Fibroblast of villous mesenchyme (primary cell): ENCODE measurements at places on chromosomes 11 and 22.

GRCh38 chr11:119303227-119303718 lies 13.7 kb downstream of the MCAM start:
- no peak for DNase-seq

GRCh38 chr11:64372802-64373597 lies 14.0 kb downstream of the RPS6KA4 start:
- peak; percentile 80 for DNase-seq

DNA sequence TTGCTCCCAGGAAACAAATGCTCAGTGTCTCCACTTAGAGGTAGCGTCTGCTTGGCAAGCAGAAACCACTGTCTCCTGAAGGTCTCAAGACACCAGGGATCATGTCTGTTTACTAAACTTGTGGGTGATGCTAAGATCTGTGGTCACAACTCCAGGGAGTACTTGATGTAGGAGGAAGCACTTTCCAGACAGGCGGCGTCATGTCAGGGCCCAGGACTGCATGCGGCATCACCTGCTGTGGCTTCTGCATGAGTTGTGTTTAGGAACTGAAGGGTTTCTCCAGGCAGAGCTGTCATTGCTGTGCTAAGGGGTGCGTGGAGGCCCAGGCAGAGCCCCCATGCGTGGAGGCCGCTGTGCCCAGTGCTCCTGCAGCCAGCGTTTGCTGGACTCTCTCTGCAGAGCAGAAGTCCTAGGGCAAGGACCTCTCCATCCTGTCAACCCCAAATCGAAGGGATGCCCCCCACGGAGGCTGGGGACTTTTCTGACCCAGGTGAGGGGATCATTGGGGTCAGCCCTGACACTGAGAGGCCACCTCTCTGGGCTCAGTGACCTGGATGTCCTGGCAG lies 8.1 kb upstream of the PANX2 start:
- DNase-seq: no peak

GRCh38 chr22:46346680-46347405 lies 11.3 kb downstream of the TRMU start:
- no peak for DNase-seq

- no peak for DNase-seq
Measured at GRCh38 chr11:108923413-108923812, 258.5 kb downstream of the DDX10 start.

- DNase-seq: no peak
Measured at GRCh38 chr11:1843796-1844195, 5.0 kb downstream of the TNNI2 start.

- no peak for DNase-seq
Measured at GRCh38 chr11:48020092-48020755, 39.9 kb downstream of the PTPRJ start.

DNA sequence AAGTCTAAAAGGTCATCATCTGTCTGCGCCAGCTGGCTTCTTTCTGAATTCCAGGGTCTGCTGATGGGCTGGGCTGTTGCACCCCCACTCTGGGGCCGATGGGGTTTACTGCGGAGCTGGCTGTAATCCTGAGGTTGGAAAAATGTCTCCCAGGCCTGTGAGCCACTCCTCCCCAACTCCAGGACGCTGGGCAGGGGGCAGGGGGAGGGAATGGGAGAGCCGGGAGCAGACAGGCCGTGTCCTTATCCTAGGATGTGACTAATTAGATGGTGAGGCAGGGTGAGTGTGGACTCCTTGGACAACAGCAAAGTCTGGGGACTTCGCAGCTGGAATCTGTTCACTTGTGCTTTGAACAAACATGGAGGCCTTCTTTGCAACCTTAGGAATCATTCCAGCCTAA lies 48.7 kb downstream of the LRRC32 start:
- DNase-seq: peak; percentile 93

GRCh38 chr11:117808784-117809183 lies 11.8 kb upstream of the DSCAML1 start:
- no peak for DNase-seq

DNA sequence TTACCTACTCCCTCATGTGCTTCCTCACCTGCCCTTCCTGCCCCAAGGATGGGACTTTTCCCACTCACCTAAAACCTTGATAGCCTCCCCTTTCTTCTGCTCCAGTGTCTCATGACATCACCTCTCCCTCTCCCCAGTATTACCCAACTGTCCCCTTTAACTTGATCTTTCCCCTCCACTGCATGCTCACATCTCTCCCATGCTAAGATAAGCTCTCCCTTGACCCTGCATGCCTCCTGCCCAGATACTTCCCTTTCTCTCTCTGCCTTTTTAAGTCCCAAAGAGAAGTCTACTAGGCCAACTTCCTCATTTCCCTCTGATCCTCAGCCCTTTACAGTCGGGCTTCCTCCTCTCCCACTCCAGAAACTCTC lies 14.8 kb downstream of the CD3E start:
- DNase-seq: no peak

DNA sequence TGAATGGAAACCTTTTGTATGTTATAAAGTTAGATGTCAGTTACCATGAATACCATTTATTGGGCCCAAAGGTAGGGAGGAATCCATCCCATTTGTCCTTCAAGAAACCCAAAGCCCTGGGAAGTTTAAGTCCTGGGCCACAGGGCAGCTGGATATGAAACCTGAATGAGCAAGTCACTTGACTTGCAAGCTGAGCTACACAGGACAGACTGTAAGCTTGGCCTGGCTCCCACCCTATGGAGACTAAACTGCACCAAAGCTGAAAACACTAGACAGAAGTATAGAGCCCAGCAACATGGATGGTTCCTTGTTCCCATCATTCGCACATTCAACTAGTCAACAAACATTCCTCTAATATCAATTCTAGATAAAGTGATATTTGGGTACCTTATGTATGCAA lies 71.3 kb downstream of the KCNC1 start:
- DNase-seq: no peak

DNA sequence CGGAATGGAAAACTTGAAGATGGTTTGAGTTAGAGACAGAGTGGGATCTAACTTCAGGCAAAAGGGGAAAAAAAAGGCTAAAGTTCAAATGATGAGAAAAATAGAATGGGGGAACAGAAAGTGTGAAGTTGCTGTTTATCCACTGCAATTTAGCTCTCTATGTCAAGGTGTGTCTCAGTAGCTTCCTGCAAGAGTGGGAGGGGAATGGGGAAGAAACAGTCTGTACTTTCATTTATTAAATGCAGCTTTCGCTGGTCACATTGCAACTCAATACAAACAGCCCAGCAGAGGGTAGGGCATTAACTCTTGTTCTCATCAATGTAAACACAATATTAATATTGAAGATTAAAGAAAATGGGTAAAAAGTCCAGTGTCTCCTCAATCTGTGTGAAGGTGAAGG lies 214.7 kb upstream of the SYN3 start:
- no peak for DNase-seq

DNA sequence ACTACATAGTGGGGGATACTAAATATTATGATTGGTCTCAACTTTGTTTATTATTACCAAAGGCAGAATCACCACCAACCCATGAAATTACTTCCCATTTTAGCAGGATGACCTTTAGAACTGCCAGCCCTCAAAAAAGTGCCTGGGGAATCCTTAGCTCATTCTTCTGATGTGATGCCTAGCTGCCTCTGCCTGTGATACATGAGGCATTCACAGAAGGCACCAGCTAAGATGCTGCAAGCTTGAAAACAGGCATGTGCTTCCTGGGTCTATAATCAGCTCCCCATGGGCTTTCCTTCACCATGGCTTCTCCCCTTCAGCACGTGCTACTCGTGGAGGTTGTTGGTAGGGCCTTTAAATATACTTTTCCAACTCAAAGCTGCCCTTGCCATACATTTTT lies 50.4 kb upstream of the ARHGAP20 start:
- DNase-seq: no peak

DNA sequence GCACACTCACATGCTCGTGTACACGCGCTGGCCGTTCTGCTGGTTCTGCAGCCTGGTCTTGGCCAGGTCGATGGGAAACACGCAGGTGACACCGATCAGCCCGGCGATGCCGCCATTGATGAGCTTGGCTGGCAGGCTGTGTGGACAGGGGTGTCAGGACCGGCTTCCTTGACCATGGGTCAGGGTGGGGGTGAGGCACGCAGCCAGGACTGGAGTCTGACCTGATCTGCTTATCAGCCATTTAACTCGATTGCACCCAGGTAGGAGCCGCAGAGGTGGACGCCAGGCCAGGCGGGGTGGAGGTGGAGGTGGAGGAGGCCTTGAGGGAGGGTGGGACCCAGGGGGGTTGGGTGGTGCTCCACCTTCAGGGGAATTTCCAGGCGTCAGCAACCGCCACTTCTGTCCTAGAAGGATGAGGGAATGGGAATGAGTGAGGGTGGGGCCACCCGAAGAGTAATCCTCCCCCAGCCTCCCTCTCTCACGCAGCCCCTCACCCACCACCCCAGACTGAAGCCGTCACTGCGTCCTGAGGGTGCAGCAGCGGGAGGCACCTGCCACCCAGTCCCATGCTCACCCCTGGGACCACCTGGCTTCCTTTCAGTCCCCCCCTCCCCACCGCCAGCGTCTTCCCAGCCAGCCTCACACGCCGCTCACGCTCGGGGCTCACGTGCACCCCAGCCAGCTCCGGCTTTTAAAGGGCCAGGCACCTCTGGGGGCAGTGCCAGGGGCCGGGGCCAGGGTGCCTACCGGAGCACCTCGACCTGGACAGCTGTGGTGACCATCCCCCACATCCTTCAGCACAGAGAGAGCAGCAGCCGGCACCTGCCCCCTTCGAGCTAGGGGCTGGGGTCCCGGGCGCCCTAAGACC lies 3.1 kb downstream of the SLC25A22 start:
- DNase-seq: no peak

- no peak for DNase-seq
Measured at GRCh38 chr11:125076378-125076945, 13.4 kb downstream of the SLC37A2 start.

DNA sequence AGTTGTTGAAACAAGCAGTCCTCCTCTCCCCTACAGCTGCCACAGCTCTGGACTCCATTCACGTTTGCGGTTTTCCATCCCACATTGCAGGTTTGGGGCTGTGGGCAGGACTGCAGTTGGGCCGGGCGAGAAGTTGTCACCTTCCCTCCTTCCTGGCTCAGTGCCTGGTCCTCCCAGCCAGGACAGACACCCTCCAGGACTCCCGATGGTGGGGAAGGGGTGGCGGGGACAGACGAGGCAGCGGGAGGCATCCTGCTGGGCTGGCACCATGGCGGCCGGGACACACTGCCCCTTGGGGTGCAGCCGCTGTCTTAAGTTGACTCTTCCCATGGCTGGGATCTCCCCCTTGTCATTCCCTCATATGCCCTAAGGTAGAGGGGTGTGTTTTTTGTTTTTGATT lies 615.2 kb downstream of the BRD1 start:
- DNase-seq: no peak

DNA sequence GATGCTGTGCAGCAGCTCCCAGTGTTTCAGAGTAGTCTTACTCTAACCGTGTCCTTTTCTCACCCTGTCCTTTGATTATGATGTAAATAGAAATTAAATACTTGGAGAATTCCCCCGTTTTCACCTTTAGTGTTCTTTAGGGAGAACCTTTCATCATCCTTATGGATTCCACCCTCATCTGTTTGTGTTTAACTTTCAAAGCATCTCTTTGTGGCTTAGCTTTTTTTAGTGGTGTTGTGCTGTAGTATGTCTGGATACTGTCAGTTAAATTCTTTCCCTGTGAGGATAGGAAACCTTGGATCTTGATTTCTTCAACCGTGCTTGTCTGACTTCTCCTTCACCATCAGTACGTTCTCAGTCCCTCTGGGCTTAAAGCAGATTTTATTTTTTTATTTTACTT lies 48.5 kb downstream of the PPP6R3 start:
- DNase-seq: peak; percentile 85

GRCh38 chr11:62719302-62719978 lies 7.8 kb downstream of the HNRNPUL2 start:
- peak; percentile 46 for DNase-seq

GRCh38 chr11:70826541-70827335 lies 425.6 kb downstream of the SHANK2 start:
- peak; percentile 4 for DNase-seq

- DNase-seq: no peak
Measured at GRCh38 chr11:44982496-44983062, 31.9 kb upstream of the TP53I11 start.

DNA sequence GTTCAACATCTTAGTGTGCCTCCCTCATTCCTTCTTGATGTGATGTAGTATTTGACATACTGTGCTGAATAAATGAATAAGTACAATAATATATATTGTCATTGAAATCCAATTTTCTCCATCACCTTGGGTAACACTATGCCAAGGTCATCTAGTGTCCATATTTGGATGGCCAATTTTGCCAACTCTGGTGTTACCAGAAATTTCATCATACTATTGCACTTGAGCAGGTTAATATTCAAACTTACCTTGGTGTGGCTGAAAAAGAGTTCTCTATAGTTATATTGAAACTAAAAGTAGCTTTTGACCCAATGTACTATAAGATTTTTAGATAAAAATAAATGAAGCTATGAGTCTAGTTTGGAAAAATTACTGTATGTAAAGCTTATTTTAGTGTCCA lies 98.2 kb upstream of the SLC6A5 start:
- DNase-seq: no peak

DNA sequence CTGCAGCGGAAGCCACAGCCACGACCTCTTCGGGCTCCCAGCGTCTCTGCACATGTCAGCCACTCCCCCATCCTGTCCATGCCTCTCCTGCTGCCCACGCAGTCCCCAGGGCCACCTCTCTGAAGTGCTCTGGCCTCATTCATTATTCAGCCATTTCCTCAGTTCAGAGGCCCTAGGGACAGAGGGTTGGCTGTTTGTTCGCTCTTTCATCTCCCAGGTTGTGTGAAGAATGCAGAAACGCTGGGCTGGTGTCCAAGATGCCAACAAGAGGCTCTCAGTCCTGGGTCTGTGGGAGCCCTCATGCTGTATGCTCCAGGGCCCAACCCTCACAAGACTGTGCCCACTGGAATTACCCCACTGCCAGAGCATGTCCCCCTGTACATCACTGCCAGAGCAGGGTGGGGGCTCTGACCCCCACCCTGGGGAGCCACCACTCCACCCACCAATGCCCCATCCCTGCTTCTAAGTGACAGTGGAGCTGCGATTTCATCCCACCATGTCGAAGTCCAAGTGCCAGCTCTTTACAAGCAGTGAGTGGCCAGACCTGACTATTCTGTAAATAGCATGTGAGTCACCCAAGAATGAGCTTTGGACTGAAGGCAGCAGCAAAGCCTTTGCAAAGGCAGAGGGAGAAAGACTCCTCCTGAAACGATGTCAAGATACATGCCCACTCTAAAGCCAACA lies 209.6 kb downstream of the BUD13 start:
- no peak for DNase-seq

GRCh38 chr11:121932646-121933185 lies 183.3 kb downstream of the BLID start:
- no peak for DNase-seq

GRCh38 chr11:21306739-21307358 lies 637.5 kb downstream of the NELL1 start:
- no peak for DNase-seq

GRCh38 chr22:48819961-48820360 lies 1007.7 kb downstream of the BRD1 start:
- no peak for DNase-seq

- DNase-seq: no peak
Measured at GRCh38 chr22:46592390-46592872, 27.8 kb upstream of the GRAMD4 start.

DNA sequence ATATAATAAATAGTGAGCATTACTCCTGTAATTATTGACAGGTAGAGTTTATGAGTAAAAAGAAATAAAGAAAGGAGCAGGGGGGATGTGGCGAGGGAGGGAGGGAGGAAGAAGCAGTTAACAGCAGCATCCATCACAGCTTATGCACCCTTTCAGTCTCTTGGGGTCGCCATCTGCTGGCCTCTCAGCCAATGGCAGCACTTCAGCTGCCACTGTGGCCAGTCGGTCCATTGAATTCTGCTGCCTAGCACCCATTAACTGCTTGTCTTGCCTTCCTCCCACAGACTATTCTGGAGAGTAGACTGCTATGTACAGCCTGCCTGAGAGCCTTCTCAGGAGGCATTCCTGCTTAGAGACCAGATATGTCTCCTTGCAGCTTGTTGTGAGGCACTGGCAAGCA lies 388.3 kb downstream of the TENM4 start:
- no peak for DNase-seq
